ENCODE measurements at places on chromosomes 3 and 15.
A peak's percentile ranks its signal among the peaks of the same experiment; 100 is the strongest.

DNA sequence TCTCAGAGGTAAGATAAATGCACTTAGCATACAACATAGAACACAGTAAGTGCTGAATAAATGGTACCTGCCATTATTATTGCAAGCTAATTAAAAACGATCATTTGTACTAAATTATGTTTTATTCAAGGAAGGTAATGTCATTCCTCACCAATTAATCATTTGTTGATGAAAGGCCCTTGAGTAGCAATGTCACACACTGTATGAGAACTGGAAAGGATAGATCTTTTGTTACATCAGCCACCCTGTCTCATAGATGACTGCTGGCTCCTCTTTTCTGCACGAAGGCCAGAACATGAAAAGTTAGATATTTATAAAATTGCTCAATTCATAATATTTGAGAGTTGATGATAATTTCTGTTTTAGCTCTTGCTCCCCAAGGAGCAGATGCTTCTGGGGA lies 415.4 kb downstream of the RBMS3 start:
- DNase-seq, result no peak

GRCh38 chr3:45965653-45966052 lies 22.4 kb downstream of the CXCR6 start:
- no peak for DNase-seq

DNA sequence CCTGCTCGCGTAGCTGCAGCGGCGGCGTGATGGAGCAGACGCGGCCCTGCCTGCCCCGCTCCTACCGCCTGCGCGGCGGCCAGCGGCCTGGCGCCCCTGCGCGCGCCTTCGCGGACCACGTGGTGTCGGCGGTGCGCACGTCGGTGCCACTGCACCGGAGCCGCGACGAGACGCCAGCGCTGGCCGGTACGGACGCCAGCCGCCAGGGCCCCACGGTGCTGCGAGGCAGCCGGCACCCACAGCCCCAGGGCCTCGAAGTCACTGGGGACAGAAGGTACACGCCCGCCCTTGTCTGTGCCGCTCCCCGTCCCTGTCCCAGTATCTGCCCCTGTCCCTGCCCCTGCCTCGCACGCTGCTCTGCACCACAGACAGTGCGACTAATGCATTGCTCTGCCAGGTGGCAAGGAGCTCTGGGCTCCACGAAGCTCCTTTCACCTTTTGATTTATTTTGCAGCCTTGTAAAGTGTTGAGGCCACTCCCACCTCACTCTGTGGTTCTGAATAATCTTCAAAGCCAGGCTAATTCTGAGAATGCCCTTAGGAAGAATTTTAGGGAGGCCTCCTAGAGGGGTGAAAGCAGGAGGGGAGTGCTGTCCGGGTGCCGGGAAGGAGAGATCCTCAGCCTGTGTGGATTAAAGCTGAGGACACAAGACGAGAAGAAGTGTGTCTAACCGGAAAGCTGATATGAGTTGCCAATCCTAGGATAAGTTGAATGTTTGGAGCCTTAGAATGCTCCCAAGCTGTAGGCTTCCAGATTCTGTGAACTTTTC lies 100.0 kb downstream of the THSD4 start:
- no peak for DNase-seq

DNA sequence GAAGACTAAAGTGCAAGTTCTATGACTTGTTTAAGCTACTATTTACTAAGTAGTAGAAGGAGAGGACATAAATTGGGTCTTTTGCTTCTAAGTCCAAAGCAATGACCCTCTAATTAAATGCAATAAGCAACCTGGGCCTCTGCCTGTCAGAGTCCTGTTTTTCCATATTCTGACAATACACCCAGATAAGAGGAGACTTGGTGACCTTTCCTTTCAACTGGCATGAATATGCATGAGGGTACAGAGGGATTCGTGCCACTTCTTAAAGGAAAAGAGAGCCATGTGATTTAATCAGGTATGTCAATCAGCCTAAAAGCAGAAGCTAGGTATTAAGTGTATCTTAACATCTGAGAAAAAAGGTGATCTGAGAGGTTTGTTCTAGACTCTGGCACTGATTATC lies 50.7 kb upstream of the FGF7 start:
- no peak for DNase-seq

DNA sequence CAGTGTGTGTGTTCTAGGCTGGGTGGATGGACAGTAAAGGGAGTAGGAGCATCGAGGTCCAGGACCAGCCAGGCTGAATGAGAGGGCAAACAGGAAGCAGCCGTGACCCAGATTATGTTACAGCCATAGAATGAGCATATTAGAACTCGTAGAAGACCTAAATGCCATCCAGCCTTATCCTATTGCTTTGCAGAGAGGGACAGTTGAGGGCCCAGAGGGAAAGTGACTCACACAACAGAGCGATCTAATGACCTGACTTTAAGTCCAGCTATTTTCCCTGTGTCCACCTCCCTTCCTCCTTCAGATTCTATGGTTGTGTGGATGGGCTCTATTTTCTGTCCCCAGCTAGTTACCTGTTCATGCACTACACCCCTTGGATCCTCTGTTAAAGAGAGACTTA lies 634.1 kb upstream of the TBL1XR1 start:
- no peak for DNase-seq

DNA sequence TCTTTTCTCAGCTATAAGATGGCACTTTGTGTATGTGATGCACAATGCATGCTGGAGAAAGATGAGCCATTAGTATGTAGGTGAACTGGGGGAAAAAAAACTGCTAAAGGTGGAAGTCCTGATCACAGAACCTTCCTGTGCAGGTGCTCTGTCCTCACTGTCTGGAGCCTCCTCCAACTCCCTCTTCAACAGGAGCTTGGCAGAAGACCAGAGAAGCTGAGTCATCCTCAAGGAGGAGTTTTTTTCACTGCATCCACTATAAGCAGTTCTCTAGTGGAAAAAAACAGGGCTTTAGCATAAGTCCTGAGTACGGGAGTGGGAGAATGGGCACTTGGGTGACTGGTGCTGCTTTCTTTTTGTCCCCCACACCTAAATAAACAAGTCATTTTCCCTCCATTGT lies 168.4 kb upstream of the CADPS start:
- DNase-seq, result peak; percentile 72

- no peak for DNase-seq
Measured at GRCh38 chr3:97009427-97010019, 195.1 kb downstream of the EPHA6 start.
